ENCODE measurements at places on chromosomes 6 and 20. TPM values are rescaled to one million over a fixed set of nuclear protein-coding genes. Genes with fewer than 3 reads are reported as not detected.

The HLA-DMB gene
- 4.0 TPM for total RNA-seq

The PDRG1 gene
- total RNA-seq: 7.3 TPM

The GRIK2 gene
- 1.9 TPM for total RNA-seq

The MLIP gene
- 2.1 TPM for total RNA-seq

The DNAH8 gene
- total RNA-seq: not detected

The RPS6KA2 gene
- 11.5 TPM for total RNA-seq

The ERVFRD-1 gene
- total RNA-seq: 0.09 TPM

GRCh38 chr6:76814496-76815458 lies 648.5 kb downstream of the HTR1B start:
- DNase-seq: no peak

GRCh38 chr6:144350528-144350880 lies 65.4 kb downstream of the UTRN start:
- no peak for DNase-seq

DNA sequence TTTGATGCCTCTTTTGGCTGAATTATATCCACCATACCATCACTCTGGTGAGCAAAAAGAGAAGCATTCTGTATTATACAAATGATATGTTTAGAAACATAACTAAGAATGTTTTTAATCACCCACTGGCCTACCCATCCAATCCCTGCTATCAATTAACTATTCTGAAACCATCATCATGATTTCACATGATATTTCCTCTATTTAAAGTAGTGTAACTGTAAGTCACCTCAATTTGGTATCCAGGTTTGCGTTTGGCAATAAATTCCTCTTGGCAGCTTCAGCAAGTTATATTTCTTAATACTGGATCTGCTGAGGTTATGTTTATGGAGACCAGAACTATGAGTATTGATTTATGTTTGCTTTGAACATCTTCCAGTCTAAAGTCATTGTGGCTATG lies 332.1 kb downstream of the UTRN start:
- no peak for DNase-seq

GRCh38 chr6:13563009-13563408 lies 11.4 kb upstream of the SIRT5 start:
- no peak for DNase-seq

DNA sequence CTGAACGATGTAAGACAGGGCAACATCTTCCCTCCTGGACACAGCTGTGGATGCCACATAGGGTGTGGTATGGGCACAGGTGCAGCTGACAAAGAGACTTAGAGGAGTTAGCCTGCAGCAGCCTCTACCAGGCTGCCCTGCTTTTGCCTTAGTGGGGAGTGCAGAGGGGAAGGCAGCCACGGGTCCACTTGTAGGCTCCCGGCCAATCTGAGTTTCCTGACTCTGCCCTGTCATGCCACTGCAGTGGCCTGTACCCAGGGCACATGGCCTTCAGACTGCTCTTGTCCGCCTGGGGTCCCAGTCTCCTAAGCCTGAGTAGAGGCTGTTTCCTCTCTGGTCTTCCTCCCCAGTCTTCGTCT lies 17.1 kb upstream of the CST9L start:
- DNase-seq: no peak

- DNase-seq: no peak
Observed at GRCh38 chr20:40980828-40981310, 47.8 kb upstream of the TOP1 start.

DNA sequence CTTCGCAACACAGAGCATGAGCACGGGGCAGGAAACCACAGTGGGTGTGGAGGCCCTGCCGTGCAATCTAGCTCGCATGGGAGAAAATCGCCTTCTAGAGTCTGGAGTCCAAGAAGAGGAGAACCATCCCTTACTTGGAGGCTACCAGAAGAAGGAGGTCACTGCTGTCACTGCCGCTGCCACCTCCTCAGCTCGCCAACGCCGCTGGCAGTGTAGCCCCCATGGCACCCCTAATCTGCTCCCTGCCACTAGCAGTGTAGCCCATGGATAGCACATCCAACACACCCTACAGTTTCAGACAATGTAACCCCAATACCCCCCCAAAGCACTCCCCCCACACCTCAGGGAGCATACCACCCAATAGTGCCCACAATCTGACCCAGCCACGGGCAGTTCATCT lies 438.0 kb upstream of the ZNF337 start:
- no peak for DNase-seq

DNA sequence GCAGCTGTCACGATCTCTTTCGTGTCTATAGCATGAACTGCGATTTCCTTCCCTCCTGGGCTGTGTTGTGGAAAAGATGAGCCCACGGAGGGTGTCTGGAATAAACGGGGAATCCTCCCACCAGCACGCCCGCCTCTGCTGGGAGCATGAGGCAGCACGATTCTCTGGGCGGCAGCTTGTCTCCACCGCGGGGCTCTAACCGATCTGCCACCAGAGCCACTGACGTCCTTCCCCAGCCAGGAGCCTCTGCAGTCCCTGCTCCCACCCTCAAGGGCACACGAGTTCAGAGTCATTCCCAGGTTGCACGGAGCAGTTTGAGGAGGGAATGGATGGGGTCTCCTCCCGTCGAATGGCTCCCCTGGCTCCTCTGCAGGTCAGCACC lies 197.6 kb downstream of the DLL1 start:
- no peak for DNase-seq

DNA sequence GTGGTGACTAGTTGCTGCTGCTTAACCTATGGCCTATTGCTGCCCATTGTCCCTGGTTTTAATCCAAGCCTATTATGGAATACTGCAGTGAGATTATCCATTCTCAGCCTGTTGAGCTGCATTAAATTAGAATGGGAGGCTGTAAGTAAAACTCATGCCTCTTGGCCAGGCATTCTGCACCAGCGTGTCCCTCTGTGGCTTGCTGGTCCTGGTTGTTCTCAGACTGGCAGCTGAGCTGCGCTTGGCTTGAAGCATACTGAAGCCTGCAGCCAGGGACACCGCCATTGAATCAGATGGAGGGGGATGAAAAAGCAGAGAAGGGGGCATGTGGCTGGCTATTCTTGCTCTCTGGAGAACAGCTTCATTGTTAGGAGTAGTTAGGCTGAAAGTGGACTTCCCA lies 15.6 kb downstream of the LRRN4 start:
- DNase-seq: no peak

GRCh38 chr20:17663040-17663399 lies 19.0 kb downstream of the RRBP1 start:
- peak; percentile 13 for DNase-seq

GRCh38 chr6:104326173-104327001 lies 533.3 kb downstream of the HACE1 start:
- DNase-seq: no peak

DNA sequence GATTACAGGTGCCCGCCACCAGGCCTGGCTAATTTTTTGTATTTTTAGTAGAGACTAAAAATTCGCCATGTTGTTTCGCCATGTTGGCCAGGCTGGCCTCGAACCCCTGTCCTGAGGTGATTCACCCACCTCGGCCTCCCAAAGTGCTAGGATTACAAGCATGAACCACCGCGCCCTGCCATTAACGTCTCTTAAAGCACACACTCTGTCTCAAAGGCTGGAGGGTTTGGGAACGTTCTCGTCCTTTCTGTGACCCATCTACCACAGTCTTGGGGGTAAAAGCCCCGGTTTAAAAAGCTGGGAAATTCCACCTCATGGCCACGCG lies 57.8 kb upstream of the ARID1B start:
- DNase-seq: peak; percentile 53

DNA sequence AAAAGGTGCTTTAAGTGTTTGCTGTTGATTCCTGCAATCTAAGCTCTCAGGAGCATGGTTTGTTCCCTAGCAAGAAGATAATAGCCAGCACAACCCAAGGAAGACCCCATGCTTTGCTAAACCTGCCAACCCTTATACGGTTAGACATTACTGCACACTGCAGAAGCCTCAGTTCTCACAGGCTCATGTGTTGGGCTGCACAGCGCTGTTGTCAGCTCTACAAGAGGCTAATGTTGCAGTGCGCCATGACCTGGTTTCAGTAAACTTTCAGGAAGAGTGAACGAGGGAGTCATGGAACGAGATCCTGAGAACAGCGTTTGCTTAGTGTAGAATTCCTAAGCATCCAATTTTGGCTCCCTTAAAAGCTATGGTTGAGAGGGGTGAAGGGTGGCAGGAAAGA lies 218.5 kb downstream of the ARHGAP18 start:
- DNase-seq: no peak

DNA sequence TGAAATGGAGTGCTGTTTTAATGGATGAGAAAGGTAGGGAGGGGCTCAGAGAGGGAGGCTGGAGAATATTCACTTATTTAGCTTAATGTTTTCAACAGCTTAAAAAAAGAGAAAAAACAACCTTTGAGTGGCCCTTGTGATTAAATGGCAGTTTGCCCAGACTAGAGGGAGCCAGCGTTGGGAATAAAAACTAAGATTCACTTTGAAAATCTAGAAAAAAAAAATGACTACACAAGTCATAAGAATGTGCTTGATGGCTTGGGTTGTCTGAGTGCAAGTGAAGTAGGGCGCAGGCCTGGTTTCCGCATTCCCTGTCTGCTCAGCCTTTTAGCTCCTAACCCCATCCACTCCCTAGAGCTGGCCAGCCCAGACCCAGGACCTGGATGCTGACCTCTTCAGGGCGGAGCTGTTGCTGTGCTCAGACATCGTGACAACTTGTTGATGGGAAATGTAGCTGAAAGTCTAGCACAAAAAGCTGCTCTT lies 28.9 kb downstream of the UTRN start:
- no peak for DNase-seq

DNA sequence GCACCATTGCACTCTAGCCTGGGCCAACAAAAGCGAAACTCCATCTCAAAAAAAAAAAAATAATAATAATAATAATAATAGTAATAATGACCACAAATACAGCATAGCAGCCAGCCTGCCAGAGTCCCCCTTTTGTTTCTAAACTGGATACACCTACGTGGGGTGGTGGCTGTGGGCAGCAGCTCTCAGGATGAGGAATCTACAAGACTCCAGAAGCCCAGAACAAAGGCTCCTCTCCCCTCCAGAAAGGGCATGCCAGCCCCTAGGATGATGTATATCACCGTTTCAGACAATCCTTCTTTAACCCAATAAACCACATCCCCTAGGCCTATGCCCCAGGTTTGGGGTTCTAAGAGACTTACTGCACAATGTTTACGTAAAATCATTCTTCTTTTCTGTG lies 155.9 kb downstream of the QRSL1 start:
- no peak for DNase-seq

DNA sequence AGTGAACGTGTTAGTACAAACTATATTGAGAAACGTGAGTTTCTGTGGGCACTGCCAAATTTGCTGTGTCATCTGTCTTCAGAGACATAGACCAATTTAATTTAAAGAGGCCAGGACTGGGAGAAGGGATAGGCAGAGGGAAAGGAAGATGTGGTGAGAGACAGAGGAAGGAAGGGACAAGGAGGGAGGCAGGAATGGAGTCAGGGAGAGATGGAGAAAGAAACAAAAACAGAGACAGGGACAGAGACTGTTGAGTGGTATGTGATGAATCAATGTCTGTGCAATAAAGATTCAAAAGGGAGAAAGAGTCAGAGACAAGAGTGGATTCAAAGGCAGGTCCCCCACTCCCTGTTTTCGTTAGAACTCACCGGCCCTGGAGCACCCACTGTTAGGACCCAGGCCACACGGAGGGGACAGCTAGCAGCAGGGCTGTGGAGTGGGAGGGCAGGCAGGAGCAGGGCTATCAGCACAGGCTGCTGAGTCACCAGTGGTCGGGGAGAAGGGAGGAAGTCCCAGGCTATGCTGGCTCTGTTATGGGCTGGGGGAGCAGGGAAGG lies 51.6 kb upstream of the CHD6 start:
- DNase-seq: no peak

DNA sequence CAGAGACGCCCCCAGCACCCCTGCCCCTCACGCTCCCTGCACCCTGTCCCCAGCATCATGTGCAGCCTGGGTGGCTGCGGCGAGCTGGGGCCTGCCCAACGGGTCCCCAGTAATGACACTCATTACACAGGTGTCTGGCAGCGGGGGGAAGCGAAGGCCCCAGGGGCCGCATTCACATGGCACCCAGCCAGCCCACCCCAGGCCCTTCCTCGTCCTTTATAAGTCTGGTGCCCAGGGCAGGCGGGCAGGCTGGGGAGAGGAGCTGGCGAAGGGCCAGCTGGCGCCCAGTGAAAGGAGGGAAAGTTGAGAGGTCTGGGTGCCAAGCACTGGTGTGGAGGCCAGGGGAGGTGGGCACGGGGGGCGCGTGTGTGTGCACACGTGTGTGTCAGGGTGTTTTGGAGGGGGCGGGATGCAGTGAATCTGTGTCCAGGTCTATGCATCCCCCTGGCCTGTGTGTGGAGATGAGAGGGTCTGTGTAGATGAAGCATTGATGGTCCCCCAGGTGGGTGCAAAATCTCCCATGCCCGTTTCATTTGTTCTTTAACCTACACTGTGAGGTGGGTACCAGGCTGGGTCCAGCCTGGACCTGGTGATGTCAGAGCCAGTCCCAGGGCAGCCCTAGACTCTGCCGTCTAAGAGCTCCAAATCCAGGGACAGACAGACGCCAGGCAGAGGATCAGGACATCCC lies 105.3 kb downstream of the CEBPB start:
- no peak for DNase-seq

DNA sequence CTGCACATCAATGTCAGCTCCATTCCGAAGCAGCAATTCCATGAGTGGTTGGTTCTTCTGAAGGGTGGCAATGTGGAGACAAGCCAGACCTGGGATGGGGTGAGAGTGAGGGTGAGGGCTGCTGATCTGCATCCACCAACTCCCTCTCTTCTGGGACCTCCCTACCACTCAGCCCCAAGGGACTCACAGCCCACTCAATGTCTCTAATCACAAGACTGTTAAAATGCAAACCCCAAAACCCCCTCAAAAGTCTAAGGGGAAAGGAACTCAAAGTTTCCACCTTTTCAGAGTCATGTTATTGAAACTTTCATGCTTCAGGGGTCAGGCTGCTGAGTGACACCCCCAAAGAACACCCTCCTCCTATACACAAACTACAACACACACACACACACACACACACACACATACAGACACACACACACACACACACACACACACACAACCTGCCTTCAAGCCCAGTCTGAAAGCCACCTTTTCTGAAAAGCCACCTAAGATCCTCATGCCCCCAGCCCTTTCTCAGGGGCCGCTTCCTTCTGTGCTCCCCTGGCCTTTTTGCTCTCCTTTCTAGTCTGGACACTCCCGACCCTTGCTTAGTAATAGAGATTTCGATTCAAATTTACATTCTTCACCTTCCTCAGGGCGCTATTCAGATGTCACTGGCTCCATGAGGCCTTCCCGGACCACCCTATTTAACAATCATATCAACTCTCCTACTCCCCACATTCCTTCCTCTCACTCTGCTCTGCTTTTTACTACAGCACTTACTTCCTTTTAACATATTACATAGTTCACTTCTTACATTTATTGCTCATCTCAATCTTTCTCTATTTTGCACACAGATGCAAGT lies 3.3 kb upstream of the SLC35B2 start:
- no peak for DNase-seq

- DNase-seq: no peak
Observed at GRCh38 chr6:138113588-138114210, 6.5 kb upstream of the PERP start.
